Stimulated activated CD4-positive, alpha-beta T cell treated with anti-CD3 and anti-CD28 coated beads, Interleukin-1b, Interleukin-23, amount 100 ng/mL, for 1 hour (primary cell): ENCODE measurements at places on chromosomes 13 and 19.

- DNase-seq: no peak
These were observed 11.8 kb downstream of the PEPD start for GRCh38 chr19:33509774-33510173.

DNA sequence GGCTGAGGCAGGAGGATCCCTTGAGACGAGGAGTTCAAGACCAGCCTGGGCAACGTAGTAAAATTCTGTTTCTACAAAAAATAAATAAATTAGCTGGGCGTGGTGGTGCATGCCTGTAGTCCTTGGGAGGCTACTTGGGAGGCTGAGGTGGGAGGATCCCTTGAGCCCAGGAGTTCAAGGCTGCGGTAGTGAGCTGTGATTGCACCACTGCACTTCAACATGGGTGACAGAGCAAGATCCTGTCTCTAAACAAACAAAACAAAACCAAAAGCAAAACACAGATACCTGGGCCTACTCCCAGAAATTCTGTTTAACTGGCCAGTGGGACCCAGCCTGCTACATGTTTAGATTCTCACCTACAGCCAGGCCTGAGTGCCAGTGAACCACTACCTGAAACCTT, 74.6 kb upstream of the MEDAG start:
- DNase-seq: no peak

- peak; percentile 72 for DNase-seq
These were observed 12.8 kb downstream of the POLR2E start for GRCh38 chr19:1082165-1082927.

GRCh38 chr19:39369200-39369599, 21.7 kb downstream of the PAF1 start:
- no peak for DNase-seq

DNA sequence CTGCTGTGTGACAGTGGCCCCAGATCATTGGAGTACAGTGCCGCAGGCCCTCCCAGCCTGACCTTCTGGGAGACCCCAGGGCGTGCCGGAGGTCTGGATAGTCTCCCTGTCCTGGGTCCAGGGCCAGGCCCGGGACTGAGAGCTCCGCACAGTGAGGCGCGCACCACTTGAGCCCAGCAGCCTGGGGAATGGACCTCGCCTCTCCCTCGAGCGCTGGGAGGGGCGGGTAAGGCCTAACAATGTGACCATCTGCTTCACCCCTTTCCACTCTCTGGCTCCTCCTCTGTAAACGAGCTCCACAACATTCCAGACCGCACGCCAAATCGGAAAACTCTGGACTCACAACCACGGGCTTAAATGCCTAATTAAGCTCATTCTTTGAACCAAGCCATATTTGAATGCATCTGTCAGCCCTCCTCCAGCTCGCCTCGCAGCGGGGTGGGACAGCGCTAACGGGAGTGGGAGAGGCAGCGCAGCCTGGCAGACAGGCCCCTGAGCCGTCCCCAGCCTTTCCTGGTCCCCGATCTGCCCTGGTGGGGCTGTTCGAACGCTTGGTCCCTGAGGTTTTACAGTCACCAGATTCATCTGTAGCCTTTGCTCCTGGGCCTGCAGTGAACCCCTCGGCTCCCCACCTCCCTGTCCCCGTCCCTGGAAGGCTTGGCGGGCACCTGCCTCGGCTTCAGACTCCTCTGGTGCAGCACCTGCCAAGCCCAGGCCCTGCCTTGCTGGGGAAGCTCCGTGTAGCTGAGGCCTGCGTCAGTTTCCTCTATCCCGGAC, 120.7 kb upstream of the VSTM2B start:
- DNase-seq: no peak
